ENCODE measurements at places on chromosomes 16 and 17.

GRCh38 chr17:74055508-74056160 is 147.8 kb upstream of the RPL38 start:
- no peak for DNase-seq

DNA sequence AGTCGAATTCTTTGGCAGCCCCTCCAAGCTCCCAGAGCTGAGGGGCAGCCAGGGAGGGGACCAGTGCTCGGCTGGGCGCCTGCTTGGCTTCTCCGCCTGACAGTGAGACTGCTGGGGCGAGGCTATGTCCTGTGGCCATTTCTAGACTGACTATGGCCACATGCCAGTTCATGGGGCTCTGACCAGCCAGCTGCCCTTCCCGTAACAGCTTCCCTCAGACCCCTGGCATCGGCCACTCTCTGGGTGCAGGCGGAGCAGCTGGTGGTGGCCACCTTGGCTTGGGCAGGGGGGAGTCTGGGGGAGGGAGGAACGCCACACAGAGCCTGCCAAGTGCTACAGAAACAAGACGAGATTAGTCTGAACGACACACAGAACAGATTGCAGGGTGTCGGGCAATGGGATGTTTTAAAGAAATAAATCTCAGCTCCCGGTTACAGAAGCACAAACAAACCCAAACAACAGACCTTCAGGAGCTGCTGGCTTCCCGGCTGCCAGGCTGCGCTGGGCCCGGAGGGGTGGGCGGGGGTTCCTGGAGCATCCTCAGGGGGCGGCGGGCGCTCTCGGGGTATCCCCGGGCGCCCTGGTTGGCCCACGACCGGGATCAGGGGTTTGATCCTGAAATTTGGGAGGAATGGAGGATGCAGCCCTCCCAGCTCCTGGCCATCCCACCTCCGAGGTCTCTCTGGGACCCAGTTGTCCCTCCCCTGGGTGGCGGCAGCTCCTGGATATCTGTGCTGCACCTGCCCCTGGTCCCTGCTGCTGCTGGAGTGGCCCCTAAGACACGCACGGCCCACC is 34.5 kb downstream of the TBC1D16 start:
- no peak for DNase-seq

DNA sequence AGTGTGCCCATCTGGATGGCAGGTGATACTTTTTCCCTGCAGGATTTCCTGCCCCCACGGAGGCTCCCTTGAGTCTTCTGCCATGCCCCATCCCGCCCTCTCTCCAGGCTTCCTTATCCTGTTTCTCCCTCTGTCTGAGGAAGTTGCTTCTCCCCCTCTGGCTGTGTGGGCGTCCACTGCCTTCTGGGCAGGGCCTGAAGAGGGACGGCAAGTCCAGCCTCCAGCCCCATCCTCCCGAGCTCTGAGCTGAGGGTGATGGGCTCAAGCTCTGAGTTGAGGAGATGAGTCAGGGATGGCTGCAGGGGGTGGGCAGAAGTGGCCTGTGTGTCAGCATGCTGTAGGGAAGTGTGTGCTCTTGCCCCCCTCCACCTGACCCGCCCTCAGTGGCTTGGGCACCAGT is 14.2 kb upstream of the RAP1GAP2 start:
- DNase-seq: no peak

GRCh38 chr17:43723697-43724359 is 34.8 kb downstream of the SOST start:
- DNase-seq: no peak

- DNase-seq: no peak
These were observed 11.6 kb upstream of the RMI2 start for GRCh38 chr16:11333702-11334101.

DNA sequence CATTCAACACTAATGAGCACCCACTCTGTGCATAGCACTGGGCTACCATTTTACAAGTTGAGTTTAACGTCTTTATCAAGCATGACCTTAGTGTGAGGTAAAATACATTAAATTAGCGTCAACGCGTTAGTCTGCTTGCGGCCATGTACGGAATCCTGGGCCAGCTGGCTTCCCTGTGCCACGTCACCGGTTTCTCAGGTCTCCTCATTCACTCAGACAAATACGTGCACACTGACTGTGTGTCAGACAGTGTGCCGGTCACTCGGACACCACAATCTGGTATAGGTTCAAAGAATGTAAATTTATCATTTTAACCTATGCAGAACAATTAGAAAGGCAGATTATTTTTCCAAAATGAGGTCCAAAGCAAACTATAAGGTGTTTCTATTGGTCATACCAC is 21.4 kb upstream of the YWHAE start:
- no peak for DNase-seq

DNA sequence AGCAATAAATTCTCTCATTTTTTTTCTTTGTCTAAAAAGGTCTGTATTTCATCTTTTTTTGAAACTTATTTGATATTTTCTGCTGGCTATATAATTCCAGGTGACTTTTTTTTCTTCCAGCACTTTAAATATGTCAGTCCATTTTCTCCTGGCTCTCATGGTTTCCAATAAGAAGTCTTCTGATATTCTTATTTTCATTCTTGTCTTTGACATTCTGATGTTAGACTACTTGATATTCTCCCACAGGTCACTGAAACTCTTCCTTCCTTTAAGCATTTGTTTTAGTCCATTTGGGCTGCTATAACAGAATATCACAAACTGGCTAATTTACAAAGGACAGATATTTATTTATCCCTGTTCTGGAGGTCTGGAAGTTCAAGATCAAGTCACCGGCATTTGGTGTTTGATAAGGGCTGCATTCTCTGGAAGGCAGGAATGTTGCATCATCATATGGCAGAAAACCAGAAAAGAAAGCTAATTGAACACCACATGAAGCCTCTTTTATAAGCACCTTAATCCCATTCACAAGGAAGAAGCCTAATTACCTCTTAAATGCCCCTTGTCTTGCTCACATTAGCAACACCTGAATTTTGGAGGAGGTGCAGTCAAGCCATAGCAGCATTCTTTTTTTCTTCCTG is 242.1 kb upstream of the TNRC6C start:
- DNase-seq: peak; percentile 35

GRCh38 chr17:36464765-36465088 is 21.8 kb upstream of the ZNHIT3 start:
- no peak for DNase-seq

GRCh38 chr16:13056607-13057006 is 155.2 kb downstream of the SHISA9 start:
- DNase-seq: no peak

DNA sequence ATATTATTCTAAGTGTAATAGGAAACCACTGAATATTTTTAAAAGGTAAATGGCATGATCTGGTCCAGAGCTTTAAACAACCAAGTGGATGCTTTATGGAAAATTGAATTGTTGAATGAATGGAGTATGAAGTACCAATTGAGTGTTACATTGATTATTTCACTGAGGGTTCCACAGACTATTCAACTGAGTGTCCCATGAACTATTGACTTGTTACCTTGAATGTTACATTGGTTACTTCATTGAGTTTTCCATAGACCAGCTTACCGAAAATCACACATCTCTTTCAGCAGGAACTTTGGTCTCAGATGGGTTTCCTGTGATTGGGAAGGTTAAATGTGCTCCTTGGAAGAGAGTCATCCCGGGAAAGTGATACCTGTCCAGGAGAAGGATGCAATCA is 56.8 kb downstream of the TMEM114 start:
- DNase-seq: no peak

- no peak for DNase-seq
These were observed 64.0 kb downstream of the NT5M start for GRCh38 chr17:17366941-17367875.

DNA sequence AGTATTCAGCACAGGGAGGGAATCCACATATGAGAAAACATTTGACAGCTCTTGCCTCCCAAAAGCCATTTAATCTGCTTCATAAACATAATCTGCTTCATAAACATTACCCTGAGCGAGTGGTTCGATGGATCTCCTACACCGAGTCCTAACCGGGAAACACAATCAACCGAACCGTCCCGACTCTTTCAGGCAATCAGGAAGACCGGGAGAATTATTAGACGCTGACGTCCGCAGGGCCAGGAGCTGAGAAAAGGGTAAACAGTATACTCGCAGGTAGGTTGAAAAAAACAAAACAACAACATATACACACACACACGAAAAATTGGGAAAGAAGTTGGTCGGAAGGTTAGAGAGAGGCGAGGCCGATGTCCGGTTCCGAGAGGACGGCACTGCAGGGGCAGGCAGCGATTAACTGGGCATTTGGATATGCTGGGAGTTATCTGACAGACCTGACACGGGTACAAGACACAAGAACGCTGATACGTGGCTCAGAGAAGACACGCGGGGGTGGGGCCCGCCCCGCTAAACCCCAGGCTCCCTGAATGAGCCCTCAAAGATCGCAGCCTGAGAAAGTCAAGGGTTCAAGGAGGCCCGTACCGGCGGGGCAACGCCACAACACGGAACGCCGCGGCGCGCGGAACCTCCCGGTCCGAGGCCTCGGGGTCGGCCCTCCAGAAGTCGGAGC is 585 bp downstream of the AP1G1 start:
- DNase-seq: peak; percentile 40

GRCh38 chr16:87471278-87472141 is 21.3 kb downstream of the ZCCHC14 start:
- no peak for DNase-seq

GRCh38 chr17:31533546-31534155 is 142.2 kb downstream of the RAB11FIP4 start:
- DNase-seq: peak; percentile 67

- peak; percentile 73 for DNase-seq
These were observed 5.8 kb upstream of the ALDH3A1 start for GRCh38 chr17:19753661-19754463.

DNA sequence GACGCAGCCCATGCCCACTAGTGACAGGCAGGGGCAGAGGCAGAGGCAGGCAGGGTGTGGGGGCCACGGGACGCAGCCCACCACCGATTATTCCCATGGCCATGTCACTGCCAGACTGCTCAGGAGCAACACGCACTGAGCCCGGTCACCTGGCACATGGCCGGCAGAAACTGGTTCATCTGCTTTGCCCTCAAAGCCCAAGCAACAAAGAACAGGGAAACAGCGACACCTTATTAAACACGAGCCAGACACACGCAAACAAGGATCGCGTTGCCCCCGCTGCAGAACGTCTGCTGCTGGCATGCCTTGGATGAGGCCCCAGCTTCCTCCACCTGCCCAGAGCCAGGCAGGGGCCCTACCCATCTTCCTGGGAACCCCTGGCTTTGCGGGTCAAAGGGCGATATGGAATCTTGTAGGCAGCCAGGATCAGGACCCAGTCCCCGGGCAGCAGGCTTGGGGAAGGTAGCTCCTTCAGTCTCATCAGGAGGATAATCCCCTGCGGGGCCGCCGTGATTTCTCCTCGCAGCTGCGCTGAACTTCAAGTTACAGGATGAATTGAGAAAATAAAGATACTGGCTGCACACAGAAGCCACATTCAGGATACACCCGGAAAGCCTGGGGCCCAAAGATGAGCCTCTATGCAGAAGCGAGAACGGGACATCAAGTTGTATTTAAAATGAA is 4.8 kb downstream of the TBC1D16 start:
- peak; percentile 89 for DNase-seq

All from NCI-H524 (cell line).